ENCODE measurements at places on chromosomes 12 and 14.

DNA sequence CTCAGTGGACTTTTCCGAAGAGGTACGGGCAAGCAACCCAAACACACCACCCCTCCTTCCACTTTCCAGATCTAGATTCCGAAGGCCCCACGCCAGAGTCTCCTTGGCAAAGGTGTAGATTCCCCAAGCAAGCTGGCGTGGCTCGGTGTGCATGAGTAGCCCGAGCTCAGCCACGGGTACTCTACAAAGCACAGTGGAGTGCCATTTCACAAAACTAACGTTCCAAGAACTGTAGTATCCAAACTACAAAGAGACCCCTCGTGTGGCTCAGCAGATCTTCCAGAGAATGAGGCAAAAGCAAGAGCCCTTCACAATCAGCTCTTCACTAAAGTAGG, 72.1 kb downstream of the FOXN3 start:
- DNase-seq, result no peak

GRCh38 chr14:72014486-72014885, 82.3 kb downstream of the RGS6 start:
- no peak for DNase-seq

DNA sequence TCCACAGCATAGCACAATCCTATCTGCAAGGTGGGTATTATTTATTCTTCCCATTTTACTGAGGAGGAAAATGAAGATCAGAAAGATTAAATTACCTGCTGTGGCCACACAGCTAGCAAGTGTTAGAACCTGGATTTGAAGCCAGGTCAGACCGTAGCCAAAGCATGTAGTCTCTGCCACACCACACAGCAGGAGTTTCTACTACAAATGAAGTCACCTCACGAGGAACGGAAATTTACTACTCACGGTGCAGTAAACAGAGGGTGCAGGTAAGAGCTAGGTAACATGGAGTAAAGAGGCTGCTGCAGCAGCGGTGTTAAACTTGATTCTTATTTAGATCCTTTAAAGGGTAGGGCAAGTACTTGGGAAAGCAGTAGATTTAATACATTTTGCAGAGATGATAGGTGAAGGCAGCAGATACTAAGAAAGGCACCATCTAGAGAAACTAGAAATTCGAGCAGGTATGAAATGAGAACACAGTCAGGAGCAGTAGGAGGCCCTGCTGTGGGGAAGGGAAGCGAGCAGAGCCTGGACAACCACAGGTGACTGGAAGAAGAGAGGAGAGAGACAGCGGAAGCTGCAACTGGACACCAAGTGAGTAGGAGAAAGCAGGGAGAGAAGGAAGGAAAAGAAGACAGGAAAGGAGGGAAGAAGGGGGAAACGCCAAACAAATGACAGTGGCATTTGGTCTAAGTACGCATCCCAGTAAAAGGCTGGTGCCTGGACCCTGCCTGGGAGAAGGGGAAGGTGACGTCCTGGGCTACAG, 21.5 kb downstream of the SPTB start:
- DNase-seq, result no peak

- peak; percentile 78 for DNase-seq
These were observed 2.2 kb upstream of the NFATC4 start for GRCh38 chr14:24365600-24366412.

DNA sequence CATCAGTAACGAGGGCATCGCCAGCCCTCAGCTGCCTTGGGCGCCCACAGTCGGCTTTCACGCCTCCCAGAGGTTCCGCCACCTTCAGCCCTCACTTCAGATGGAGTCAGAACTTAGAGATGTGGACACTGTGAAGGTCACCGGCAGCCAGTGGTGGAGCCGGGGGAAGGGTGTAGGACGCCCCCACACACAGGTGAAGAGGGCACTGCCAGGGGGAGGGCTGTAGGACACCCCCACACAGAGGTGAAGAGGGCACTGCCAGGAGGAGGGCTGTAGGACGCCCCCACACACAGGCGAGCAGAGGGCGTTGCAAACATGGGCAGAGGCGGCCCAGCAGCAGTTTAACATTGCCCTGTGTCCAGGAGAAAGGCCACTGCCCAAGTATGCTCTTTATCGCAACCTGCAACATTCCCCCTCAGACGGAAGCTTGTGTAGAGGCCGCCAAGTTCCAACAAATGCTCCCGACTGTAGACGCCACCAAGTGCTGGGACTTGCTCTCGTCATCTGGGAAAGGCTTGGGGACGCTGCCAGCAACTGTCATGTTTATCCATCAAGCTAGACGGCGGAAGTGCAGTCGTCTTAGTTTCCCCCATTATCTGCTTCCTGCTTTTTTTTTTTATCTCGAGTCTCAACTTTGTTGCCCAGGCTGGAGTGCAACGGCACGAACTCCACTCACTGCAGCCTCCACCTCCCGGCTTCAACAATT, 4.9 kb upstream of the ANKLE2 start:
- DNase-seq, result no peak

- DNase-seq, result no peak
These were observed 10.2 kb downstream of the TRMT61A start for GRCh38 chr14:103539056-103539825.

GRCh38 chr12:53324779-53325510, 3.5 kb upstream of the AAAS start:
- peak; percentile 83 for DNase-seq

- DNase-seq, result no peak
These were observed 3.6 kb upstream of the BRMS1L start for GRCh38 chr14:35822501-35822900.

DNA sequence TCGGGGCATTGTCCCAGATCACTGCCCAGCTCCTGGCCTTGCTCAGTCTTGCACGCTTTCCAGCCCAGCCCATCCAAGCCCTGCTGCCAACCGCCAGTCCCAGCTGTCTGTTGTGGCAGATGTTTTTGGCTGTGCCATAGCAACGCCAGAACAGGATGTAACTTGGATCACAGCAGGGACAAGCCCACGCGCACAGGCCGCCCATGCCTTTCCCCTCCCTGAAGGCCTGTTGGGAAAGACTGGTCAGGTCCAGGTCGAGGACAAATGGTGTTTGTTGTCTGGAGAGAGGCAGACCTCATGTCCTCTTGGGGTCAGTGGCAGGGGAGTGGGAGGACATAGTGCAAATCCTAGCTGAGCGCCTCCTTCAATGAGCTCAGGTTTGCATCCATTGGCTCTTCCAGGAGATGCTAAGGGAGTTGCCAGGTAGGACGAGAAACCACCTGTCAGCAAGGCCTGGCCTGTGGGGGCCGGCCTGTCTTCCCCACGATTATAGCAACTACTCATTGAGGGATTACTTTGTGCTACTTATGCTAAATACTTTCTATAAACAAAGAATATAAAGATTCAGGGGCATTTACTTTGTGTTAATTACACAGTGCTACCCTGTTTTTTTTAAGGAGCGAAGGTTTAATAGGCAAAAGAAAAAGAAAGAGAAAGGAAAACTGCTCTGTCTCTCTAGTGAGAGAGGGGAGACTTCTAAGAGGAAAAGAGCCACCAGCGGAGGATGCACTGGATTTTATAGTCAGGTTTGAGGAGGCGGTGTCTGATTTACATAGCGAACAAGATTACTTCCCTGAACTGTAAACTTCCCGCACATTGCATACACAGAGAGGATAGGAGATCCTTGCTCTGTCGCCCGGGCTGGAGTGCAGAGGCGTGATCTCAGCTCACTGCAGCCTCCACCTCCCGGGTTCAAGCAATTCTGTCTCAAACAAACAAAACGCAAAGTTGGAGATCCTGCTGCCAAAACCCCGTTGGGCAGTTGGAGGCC, 42.8 kb upstream of the CORO1C start:
- peak; percentile 15 for DNase-seq

DNA sequence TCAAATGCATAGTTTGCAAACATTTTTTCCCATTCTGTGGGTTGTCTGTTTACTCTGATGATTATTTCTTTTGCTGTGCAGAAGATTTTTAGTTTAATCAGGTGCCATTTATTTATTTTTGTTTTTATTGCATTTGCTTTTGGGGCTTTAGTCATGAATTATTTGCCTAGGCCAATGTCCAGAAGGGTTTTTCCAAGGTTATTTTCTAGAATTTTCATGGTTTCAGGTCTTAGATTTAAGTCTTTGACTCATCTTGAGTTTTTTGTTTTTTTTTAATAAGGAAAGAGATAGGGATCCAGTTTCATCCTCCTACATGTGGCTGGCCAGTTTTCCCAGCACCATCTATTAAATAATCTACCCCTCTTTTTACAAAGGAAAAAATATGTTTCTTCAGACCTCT, 57.2 kb upstream of the TMEM260 start:
- no peak for DNase-seq

DNA sequence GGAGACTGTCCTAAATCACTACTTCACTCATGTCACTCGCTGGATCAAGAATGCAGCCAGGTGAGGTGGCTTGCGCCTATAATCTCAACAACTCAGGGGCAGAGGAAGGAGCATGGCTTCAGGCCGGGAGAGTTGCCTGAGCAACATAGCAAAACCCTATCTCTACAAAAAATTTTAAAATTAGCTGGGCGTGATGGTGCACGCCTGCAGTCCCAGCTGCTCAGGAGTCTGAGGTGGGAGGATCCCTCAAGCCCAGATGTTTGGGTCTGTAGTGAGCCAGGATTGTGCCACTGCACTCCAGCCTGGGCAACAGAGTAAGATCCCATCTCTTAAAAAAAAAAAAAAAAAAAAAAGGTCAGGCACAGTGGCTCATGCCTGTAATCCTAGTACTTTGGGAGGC, 5.9 kb downstream of the SMAGP start:
- DNase-seq, result no peak

- no peak for DNase-seq
These were observed 228.4 kb upstream of the OTX2 start for GRCh38 chr14:57038689-57039088.

DNA sequence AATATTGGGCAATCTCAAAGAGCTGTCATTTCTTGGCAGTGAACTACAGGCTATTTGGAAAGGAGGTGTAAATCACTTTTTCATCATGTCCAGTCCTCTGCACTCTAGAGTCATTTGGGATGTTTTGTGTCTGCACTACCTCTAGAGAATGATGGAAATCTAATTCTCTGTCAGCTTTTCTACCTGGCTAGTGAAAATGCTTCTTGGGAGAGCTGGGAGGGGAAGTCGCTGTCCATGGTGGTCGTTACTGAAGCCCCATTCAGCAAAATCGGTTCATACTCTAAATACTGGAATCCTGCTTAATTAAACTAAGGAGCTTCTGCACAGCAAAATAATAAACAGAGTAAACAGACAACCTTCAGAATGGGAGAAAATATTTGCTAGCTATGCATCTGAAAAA, 251.8 kb downstream of the APAF1 start:
- peak; percentile 8 for DNase-seq

DNA sequence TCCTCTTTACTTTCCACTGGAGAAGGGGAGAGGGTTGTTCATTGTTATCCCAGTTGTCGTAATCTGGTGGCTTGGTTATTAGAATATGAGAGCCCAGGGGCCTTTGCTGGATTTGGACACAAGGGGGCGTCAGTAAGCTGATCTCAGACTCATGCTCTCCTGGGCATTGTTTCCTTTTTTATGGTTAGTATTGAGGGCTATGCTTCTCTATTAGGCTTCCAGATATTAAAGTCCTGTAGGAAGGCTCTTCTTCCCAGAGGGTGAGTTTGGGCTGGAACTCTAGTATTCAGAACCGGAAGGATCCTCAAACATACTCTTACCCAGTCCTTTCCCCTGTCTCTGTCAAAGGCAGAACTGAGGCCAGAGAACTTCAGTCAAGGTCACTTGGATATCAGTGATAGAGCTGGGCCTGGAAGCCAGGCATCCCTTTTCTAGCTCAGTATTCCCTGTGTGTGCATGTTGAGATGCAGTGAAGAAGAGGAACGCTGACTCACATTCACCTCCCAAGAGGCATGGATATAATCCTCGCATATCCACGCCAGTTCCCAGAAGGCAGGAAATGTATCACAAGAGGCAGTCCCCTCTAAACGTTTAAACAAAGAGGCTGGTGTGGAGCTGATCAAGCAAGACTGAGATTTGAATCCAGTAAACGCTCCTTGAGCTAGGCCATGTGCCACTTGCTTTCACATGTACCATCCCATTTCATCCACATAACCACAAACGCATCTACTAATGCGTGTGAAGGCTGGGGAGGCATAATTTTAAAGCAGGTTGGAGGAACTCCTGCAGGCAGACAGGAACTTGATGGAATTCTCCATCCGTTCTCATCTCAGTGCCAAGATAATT, 41.6 kb downstream of the UBE3B start:
- DNase-seq, result peak; percentile 79

GRCh38 chr14:101062601-101063000, 159.1 kb upstream of the RTL1 start:
- no peak for DNase-seq

DNA sequence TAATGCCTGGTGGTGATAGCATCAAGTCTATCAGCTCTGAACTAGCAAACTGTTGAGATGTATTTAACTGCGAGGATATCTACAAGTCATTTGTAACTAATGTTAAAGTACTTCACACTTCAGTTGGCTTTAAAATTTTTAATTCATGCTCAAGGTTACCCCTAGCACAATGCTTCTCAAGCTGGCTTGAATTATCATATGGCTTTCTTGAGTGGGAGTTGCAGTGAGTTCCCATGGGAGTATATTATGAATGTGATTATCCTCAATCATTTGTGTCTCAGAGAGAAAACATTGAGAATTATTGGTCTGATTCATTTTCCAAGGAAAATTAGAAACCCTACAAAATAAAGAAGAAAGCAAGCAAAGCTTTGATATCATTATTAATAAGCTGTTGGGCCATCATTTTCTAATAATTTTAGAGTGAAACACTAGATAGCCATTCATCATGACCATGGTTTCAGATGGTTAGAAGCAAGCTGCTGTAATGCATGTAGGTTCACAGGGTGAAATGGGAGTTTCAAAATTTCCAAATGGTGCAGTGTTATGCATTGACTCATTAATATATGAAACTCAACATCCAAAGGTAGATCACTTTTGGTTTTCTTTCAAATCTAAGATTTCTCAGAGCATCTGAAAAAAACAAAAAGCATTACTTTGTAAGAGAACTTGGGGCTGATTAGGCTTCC, 11.8 kb upstream of the KRAS start:
- no peak for DNase-seq

DNA sequence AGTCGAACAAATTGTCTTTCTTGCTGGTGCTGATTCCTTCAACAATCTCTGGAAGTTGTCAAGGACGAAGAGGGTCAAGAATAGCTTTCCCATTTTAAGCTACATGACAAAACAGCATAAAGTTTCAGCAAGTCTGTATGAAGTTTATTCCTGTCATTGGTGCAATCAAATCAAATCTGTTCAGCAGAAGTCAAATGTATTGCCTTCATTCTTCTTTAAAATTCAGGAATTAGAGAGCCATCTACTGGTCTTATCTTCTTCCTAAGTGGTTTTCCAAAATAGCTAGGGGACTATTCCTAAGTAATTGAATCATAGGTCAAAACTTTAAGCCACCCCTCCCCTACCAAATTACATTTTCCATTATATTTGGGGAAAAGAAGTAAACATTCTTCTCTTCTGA, 990.2 kb downstream of the GALC start:
- no peak for DNase-seq

GRCh38 chr12:72274931-72275330, 2.8 kb downstream of the TRHDE start:
- DNase-seq, result no peak

DNA sequence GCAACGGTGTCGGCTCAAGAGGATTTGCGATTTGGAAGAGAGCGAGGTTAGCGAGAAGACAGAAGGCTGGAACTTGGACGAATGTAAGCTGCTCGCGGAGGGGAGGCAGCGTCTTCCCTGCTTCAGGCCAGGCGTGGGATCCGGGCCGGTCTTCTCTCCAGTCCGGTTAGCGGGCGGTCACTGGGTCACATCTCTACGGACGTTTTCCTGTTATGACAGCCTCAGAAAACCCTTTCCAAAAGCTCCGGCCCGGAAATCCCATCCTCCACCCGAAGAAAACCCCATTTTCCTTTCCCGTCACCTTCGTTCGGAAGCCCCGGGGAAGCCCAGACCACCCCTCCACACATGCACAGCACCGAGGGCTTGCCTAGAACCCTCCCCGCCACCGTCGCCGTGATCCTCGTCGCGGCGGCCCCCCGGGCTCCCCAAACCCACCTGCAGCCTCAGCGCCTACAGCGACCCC, 268 bp downstream of the NDUFB1 start:
- peak; percentile 5 for DNase-seq

Measured in neural crest cell (in vitro differentiated cells).